Stimulated activated CD4-positive, alpha-beta T cell treated with anti-CD3 and anti-CD28 coated beads, Interleukin-4, amount 100 ng/mL, for 24 hours (primary cell): ENCODE measurements at places on chromosomes 7 and 10.

DNA sequence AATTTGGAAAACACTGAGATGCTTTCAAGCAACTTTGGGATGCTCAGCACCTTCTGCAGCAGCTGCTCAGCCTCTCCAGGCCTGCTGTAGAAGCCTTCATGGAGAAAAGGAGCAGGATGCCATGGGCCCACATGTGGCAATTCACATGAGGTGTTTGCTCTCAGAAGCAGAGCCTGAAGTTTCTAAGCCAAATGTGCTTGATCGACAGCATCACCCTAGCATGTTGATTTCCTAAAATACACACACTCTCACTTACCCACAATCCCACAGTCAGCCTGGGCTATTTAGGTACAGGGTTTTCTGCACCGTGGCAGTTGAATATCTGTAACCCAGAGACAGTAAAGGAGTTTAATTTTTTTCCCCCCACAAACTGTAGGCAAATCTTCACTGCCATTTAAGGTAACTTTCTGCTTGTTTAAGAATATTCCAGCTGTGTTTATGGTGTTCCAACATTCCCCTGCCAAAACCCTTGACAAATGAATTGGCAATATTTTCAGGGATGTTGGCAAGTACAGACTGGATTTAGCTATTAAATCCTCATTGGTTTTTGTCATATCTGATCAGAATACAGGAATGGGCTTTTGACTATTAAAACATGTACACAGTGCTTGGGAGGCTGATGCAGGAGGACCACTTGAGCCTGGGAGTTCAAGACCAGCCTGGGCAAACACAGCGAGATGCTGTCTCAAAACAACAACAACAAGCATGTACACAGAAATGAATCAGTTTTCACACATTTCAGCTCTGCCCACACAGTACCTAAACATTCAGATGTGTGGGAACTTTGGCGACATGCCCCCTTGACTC lies 244.2 kb downstream of the CELF2 start:
- DNase-seq = no peak

DNA sequence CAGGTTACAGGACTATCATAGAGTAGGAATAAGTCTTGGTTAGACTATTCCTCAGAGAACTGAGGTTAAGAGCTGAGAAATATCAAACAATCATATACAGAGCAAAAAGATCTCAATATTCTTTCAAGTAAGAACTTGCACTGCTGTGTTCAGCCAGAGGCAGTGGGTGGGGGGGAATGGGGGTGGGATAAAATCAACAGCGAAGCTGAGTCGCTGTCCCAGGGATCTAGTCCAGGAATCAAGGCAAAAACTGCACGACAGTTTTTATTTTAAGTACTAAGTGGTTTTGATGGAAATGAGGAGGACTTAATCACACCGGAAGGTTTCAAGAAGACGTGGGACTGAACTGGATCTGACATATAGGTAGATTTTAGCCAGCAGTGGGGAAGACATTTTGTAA lies 159.1 kb downstream of the SRPK2 start:
- no peak for DNase-seq

DNA sequence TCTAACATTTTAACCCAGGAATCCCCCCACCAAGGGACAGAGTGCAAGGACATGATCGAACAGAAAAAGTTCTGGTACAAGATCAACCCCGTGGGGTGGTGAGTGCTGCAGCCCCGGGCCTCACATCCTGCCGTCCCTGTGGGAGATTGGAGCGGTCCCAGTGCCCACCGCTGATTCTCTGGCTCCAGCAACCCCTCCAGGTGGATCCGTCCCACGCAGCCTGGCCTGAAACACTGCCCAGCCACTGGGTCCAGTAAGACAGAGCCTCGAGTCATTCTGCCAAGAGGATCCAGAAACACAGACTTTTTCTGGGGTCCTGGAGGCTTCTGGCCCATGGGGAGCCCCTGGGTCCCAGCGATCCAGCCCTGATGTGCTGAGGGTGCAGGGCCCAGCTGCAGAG lies 29.5 kb downstream of the GRIFIN start:
- DNase-seq = no peak

DNA sequence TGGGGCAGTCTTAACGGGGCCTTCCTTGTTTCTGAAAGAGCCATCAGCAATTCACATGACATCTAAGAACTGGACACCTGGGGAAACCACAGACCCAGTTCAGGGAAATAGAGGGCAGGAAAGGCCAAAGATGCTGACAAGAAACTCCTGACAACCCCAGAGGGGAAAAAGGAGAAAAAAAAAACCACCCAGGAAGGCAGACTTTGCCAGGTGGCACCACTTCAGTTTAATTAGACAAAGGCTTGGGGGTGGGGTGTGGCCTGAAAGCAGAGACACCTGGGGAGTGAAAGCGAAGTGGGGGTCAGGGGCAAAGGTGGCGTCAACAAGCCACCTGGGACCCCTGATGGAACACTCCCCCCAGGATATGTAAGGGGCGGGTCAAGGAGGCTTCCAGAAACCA lies 53.6 kb downstream of the RAB11FIP2 start:
- no peak for DNase-seq

GRCh38 chr10:77398986-77399755 lies 238.4 kb downstream of the KCNMA1 start:
- DNase-seq = no peak

DNA sequence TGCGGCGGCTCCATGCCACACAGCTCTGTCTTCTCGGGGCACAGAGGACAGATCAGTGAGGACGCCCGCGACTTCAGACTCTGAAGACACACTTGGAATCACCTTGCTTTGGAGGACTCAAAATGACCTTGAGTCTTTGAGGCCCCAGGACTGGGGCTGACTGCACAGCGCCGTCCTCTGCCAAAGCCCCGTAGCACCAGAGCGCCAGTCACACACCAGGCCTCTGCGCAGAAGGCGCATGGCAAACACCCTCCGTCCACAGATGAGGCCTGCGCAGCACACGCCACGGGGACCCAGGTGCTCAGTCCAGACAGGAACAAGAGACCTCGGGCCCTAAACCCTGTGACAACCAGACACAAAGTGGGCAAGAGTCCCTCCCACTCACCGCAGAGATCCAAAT lies 134.7 kb downstream of the MAD1L1 start:
- no peak for DNase-seq

DNA sequence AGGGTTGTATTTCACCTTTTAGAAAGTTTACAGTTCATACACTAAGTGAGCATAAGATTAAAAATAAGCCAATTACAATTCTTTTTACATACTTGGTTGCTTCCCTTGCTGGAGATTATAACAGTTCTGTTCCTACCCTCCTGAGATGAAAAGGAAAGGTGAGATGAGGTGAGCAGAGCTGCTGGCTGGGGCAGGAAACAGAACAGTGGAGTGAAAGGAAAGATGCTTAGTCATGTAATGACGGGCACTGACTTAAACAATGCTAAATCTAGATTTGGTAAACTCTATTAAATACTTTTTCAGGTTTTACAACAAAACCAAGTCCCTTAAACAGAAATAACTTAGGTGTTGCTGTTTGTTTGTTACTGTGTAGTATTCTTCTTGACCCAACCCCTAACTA lies 19.9 kb upstream of the ZEB1 start:
- no peak for DNase-seq
